Naive thymus-derived CD4-positive, alpha-beta T cell (primary cell): ENCODE measurements at places on chromosomes 5 and 9.

DNA sequence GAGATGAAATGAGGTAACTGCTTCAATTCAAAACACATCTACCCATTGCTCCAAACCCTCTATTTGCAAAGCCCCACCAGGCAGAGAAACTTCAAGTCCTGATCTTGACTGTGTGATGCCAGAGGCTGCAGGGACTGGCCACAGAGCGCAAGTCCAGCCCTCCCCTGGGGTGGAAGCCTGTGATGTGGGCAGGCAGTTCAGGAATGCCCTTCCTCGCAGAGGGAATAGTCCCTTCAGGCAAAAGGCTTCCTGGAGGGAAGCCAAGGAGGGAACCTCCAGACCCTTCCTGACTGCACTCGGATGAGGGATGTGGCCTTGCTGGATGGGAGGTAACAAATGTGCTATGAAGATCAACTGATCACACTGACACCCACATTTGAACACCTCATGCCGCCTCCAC, 131.2 kb downstream of the SLIT3 start:
- no peak for DNase-seq

DNA sequence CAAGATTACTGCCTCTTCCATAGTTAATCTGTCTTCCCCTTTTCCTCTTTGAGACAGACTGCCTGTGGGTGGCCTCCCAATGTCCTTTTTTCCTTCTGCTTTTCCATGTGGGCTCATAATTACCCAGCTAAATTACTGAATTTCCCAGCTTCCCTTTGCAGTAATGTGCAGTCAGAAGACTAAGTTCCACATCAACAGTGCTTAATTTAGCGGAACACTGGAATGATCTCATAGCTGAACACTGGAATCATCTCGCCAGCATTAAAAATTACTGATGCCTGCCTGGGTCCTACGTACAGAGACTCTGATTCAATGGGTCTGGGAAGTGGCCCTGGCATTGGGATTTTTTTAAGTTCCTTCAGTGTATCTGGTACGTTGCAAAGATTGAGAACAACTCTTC, 84.3 kb downstream of the DNAH5 start:
- no peak for DNase-seq

GRCh38 chr5:93608855-93609254, 25.8 kb downstream of the NR2F1 start:
- DNase-seq, result no peak

- DNase-seq, result no peak
These were observed 45.9 kb upstream of the CEMIP2 start for GRCh38 chr9:71814226-71814625.

- DNase-seq, result no peak
These were observed 100.6 kb upstream of the NREP start for GRCh38 chr5:111857623-111858022.

GRCh38 chr5:132209901-132210545, 17.6 kb downstream of the P4HA2 start:
- DNase-seq, result no peak

GRCh38 chr5:149360272-149360671, 2.4 kb downstream of the PCYOX1L start:
- no peak for DNase-seq

GRCh38 chr5:170648541-170648940, 135.0 kb upstream of the GABRP start:
- DNase-seq, result no peak

DNA sequence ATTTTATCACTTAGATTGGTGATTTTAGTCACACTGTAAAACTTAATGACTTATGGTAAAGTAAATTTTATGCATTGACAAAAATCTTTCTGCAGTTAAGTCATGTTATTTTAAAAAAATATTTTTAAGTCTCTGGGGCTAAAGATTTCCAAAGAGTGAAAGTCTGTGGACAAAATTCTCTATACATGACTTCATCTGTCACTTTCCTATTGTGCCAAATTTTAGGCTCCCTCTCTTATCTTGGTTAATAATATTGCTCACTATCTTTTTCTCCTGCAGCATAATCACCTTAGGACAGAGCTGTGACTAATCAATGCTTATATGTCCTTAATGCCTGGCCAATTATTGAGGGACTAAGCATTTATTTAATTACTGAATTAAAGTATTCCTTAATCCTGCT, 15.2 kb downstream of the LURAP1L start:
- no peak for DNase-seq

- no peak for DNase-seq
These were observed 82.9 kb downstream of the FEM1C start for GRCh38 chr5:115461506-115462290.

- DNase-seq, result no peak
These were observed 13.2 kb downstream of the ST8SIA4 start for GRCh38 chr5:100889896-100890295.

- DNase-seq, result no peak
These were observed 527.2 kb downstream of the KCTD16 start for GRCh38 chr5:144697847-144698262.

DNA sequence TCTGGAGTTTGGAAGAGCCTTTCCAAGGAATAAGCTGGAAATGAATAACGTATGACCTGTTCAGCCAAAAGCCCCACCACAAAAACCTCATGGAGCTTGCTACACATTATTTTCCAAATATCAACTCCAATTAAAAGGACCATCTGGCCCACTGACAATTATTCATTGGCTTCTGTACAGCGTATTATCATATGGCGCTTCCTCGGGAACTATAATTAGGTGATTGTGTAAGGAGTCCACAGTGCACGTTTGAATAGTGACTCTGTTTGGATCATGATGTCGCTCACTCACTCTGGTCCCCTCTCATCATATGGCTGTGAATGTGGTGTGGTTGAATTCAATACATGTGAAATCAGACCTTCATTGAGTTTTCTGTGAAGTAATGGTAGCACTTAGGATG, 52.1 kb downstream of the GDNF start:
- DNase-seq, result no peak

DNA sequence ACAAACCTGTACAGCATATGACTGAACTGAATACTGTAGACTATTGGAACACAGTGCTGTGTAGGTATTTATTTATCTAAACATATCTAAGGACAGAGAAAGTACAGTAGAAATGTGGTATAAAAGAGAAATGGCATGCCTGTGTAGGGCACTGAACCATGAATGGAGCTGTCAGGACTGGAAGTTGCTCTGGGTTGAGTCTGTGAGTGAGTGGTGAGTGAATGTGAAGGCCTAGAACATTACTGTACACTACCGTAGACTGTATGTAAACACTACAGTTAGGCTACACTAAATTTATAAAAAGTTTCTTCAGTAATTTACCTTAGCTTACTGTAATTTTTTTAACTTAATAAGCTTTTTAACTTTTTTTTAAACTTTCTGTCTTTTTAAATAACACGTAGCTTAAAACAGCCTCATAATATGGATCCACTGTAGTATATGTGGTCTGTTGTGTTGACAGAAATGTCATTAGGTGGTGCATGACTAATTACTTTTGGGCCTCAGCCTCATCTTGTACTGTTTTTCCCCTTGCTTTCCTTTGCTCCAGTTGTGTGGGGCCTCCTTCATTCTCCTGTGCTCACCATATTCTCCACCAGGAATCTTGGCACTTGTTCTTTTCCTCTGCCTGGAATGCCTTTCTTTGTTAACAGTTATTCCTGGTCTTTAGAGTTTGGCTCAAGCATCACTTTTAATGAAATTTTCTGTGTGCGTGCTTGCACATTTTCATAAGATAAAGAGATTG, 8.8 kb downstream of the SPIN1 start:
- DNase-seq, result no peak
